ENCODE measurements at places on chromosomes 6 and 20.

GRCh38 chr6:55734256-55734655, 141.1 kb downstream of the BMP5 start:
- DNase-seq: no peak

DNA sequence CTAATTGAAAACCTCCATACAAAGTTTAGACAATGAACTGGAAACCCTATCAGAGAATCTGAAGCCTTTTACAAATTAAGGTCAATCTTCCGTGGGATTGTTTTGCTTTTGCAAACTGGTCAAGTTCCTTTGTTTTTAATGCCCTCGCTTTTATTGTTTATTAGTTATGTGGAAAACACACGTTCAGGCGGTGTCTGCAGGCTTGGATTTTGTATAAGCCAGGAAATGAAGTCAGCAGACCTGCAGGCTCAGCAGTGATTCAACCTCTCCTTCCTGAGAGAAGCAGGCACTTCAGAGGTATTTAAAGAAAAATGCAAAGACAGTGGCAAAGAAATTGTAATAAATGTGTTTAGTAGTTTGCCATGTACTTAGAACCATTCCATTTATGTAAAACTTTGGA, 103.4 kb upstream of the PDE10A start:
- DNase-seq: no peak

GRCh38 chr20:60352017-60352416, 393.8 kb downstream of the CDH26 start:
- DNase-seq: no peak

DNA sequence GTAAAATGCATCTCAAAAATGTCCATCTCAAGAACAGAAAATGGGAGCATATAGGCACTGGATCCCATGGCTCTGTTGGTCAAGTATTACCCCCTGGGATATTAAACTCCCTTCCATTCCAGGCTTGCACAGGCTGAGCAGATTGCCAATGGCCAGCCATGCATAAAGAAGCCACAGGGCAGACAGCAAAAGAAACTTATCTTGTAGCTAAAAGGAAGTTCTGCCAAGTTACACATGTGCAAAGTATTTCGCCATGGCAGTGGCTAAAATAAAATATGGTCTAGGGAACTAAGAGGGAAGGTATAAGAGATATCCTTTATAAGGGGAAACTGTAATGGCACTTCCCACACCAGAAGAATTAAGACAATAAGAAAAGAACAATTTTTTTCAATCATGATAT, 415.6 kb upstream of the BTBD3 start:
- no peak for DNase-seq

DNA sequence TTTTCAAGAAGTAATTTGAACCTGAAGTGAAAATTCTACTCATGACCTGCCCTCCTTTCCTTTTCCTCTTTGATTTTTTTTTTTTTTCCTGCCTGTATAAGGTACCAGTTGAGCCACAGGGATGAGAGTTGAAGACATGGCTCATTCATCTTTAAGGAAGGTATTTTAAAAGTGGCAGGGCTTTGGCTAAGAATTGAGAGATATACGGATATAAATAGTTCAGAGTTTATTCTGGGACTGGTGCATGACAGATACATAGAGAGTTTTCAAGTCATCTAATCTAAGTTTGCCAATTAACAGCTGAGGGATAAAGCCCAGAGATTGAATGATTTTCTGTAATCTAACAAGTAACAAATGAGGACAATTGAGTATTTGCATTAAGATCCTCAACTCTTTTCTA, 69.8 kb downstream of the BTBD3 start:
- DNase-seq: no peak

DNA sequence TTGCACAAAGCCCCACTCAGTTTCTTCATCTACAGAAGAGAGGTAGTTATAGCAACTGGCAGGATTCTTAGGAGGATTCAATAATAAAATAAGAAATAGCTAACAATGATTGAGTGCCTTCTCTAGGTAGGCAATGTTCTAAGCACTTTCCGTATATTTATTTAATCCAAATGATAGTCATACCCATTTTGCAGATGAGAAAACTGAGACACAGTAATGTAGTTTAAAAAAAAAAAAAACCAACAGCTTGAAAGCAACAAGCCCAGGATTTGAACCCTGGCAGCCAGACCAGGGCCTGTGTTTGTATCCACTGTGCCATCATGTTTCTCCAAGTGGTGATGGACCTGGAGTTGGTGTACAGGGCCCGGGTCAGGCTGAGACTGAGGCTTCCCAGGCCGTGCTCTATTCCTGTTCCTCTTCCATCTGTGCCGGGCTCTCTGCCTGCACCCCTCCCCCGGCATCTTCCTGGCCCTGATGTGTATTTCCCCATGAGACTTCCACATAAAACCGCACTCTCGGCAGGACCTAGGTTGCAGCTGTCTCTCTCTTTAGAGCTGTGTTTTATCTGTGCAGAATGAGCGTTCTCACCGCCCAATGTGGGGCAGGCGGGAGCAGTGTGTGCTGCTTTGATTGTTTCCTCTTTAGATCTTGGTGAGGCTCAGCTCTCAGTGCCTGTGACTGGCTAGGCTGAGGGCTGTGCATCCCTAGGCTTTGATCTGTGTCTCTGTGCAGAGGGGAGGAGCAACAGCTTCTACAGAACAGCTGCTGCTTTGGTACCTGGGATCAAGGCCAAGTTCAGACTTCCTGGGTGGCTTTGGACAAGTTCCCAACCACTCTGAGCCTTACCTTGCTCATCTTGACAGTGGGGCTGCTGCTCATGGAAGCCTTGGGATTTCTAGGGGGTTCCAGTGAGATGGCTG, 49.5 kb downstream of the TOX2 start:
- peak; percentile 63 for DNase-seq

GRCh38 chr20:50151034-50151743, 2.3 kb downstream of the PEDS1 start:
- no peak for DNase-seq

DNA sequence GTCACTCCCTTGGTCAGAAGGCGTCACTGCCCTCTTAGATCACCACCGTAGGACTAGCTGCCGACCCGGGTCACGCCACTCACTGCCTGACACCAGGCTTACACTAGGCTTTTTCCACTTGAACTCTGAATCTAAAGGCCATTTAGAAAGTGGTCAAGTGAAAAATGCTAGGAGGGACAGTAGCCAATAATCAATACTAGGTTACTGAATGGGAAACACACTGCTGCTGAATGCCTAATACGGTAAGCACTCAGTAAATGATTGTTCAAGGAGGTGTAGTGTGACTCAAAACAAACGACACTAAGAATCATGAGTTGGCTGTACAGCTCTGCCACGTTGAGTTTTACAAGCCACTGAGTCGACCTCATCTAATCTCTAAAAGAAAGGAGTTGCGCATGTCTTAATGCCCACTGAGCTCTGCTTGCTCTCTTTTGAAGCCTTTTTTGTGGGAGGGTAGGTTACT, 760 bp upstream of the IBTK start:
- no peak for DNase-seq

DNA sequence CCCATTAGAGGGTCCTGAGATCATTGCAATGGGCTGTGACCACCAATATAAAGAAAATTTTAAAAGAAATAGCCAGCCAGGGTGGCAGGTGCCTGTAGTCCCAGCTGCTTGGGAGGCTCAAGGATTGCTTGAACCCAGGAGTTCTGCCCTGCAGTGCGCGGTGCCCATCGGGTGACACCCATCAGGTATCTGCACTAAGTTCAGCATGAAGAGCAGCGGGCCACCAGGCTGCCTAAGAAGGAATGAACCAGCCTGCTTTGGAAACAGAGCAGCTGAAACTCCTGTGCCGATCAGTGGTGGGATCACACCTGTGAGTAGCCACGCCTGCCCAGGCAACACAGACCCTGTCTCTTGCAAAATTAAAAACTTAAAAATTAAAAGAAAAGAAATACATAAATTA, 102.5 kb upstream of the FOXC1 start:
- no peak for DNase-seq

- DNase-seq: no peak
Measured at GRCh38 chr6:113923526-113923925, 47.4 kb downstream of the HDAC2 start.

DNA sequence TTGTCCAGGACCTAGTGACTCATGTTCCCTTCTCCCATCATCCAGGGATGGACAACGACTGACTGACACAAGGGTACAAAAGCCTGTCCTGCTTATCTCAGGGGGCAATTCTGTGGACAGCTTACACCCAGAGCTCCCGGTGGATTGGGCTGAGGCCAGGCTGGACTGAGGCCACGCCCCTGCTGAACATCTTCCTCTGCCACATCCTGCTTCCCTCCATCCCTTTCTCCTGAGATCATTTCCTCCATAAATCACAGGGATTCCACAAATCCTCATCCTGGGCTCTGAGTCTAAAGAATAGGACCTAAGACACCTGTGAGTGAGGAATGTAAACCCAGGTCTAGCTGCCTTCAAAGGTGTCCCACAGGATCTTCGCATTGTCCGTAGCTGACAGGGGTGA, 30.4 kb upstream of the RNF24 start:
- no peak for DNase-seq

GRCh38 chr20:22630701-22631100, 46.3 kb upstream of the FOXA2 start:
- DNase-seq: no peak

DNA sequence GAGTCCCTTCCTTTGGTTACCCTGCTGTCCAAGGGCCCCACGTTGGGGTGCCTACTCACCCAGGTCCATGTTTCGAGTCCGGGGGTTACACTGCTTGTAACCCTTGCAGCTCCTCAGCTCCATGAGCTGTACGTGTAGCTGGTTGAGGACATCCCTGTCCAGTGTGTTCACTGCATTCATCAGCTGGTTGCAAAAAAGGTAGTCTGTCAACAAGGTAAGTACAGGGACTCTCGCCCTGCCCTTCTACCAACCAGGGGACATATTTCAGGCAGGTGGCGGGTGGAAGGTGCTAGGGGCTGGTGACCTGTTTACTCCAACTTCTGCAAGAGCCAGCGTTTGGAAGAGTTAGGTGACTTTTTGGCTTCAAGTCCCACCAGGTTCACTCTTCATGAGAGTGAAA, 123.6 kb downstream of the SULF2 start:
- no peak for DNase-seq

GRCh38 chr6:24574809-24575208, 71.2 kb downstream of the KIAA0319 start:
- DNase-seq: no peak

Measured in CD4-positive, alpha-beta T cell treated with Interleukin-21 for 1 hour (primary cell).